ENCODE measurements at places on chromosomes 3 and 15. TPM values are rescaled to one million over a fixed set of nuclear protein-coding genes. Genes with fewer than 3 reads are reported as not detected.

- H3K27me3 ChIP-seq = peaks cover 2% of the 10 kb centered on the region
- no peak for DNase-seq
- no peaks in the 10 kb centered on the region for H3K36me3 ChIP-seq
- no peak overlapping the region for H3K4me3 ChIP-seq
Measured at GRCh38 chr15:41605566-41605965, 46.6 kb downstream of the TYRO3 start.

- H3K27ac ChIP-seq = no peak overlapping the region
- no peaks in the 10 kb centered on the region for H3K4me1 ChIP-seq
- peaks cover 18% of the 10 kb centered on the region for H3K36me3 ChIP-seq
- DNase-seq = no peak
- no peak overlapping the region for H3K4me3 ChIP-seq
Measured at GRCh38 chr15:73564255-73564654, 68.9 kb downstream of the NPTN start.

GRCh38 chr3:23944861-23945662 lies at the start of gene NR1D2:
Gene NR1D2 (plus strand): TSS chr3:23945286. CDS start chr3:23945579, 293 bp downstream.
- peak within 1 kb of the TSS; percentile 85 for H3K27ac ChIP-seq
- H3K36me3 ChIP-seq = peaks cover 1% of the 10 kb centered on the region
- peaks cover 4% of the 10 kb centered on the region for H3K27me3 ChIP-seq
- peaks cover 33% of the 10 kb centered on the region for H3K4me1 ChIP-seq

- H3K27me3 ChIP-seq = no peaks in the 10 kb centered on the region
- no peak for DNase-seq
- H3K36me3 ChIP-seq = no peaks in the 10 kb centered on the region
- H3K27ac ChIP-seq = no peak overlapping the region
- no peaks in the 10 kb centered on the region for H3K4me1 ChIP-seq
- no peak overlapping the region for H3K4me3 ChIP-seq
Measured at GRCh38 chr3:179848711-179849110, 188.0 kb downstream of the PEX5L start.

DNA sequence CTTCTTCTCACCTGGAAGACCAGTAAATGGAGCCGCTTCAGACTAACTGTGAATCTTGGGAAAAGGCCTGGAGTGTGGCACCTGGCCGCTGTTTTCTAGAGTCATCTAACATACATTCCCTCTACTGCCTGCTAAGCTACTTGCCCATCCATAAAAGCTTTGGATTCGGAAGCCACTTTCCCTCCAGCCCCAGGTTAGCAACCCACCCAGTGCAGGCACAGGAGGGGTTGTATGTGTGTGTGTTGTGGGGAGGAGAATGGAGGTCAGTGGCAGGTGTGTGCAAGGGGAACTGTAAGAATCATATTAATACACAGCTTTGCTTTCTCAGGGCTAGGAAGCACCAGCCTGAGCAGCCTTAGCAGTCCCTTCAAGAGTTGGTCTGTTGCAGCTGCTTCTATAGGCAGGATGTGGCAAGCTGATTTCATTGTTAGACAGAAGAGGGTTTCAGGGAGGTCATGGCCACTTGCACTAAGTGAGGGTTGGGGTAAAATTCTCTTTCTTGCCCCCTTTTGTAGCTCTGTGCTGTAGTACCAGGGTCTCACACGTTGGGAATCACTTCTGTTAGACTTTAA lies 8.9 kb downstream of the NSUN3 start:
- H3K4me1 ChIP-seq = peaks cover 68% of the 10 kb centered on the region
- peaks cover 51% of the 10 kb centered on the region for H3K36me3 ChIP-seq
- H3K4me3 ChIP-seq = no peak overlapping the region
- no peak overlapping the region for H3K27ac ChIP-seq
- no peaks in the 10 kb centered on the region for H3K27me3 ChIP-seq

- H3K36me3 ChIP-seq = no peaks in the 10 kb centered on the region
- no peak overlapping the region for H3K4me3 ChIP-seq
- H3K4me1 ChIP-seq = peaks cover 9% of the 10 kb centered on the region
- peak; percentile 66 for DNase-seq
- H3K27ac ChIP-seq = no peak overlapping the region
Measured at GRCh38 chr15:79007066-79007465, 62.2 kb upstream of the CTSH start.

DNA sequence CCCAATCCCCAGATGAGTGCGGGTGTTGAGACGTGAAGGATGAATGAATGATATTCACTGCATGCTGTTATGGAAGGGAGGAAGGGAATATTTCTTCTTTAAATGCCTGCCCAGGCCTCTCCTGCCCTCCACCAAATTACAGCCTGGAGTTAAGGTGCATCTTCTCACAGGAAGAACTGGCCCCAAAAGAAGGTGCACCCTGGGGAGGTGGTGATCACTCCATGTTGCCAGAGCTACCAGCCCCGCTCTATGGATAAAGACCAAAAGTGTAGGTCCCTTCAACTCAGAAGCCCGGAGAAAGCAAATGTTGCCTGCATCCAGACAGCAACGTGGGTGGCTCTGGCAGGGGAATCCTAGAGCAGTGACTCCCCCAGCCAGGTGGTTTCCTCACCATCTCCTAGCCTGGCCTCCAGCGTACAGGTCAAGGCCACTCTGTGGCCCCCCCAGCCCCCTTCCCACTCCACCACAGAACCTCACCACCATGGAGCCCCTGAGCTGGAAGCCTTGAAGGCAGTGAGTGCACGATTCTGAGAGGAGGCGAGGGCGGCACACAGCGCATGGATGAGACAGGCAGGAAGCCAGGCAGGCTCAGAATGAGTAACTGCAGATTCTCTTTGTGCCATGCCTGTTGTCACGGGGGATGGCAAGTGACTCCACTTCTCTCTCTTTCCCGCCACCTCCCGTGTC lies 3.5 kb upstream of the VIPR1 start:
- H3K4me3 ChIP-seq = no peak overlapping the region
- peaks cover 16% of the 10 kb centered on the region for H3K27me3 ChIP-seq
- H3K36me3 ChIP-seq = no peaks in the 10 kb centered on the region
- DNase-seq = peak; percentile 32
- H3K27ac ChIP-seq = no peak overlapping the region

DNA sequence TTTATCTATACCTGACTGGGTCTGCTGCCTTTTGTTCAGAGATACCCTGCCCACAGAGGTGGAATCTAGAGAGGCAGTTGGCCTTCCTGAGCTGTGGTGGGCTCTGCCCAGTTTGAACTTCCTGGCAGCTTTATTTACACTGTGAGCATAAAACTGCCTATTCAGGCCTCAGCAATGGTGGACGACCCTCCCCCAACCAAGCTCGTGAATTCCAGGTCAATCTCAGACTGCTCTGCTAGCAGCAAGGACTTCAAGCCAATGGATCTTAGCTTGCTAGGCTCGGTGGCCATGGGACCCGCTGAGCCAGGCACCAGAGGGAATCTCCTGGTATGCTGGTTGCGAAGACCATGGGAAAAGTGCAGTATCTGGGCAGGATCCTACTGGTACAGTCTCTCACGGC lies 270.2 kb downstream of the CADM2 start:
- no peaks in the 10 kb centered on the region for H3K4me1 ChIP-seq
- H3K36me3 ChIP-seq = no peaks in the 10 kb centered on the region
- H3K27ac ChIP-seq = no peak overlapping the region
- H3K4me3 ChIP-seq = no peak overlapping the region
- no peak for DNase-seq

DNA sequence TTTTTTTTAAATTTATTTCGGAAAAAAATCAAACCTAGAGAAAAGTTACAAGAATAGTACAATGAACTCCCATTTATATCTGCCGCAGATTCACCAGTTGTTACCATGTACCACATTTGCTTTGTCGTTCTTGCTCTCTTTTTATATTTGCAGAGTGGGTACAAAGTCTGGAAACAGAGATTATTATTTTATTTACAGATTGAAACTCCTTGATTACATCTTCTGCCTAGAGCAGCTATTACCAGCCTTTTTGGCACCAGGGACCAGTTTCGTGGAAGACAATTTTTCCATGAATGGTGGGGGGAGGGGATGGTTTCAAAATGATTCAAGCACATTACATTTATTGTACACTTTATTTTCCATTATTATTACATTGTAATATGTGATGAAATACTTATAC lies 8.3 kb downstream of the MEF2A start:
- no peaks in the 10 kb centered on the region for H3K36me3 ChIP-seq
- no peak for DNase-seq
- H3K27me3 ChIP-seq = no peaks in the 10 kb centered on the region
- H3K27ac ChIP-seq = no peak overlapping the region

The AKAP13 gene
- 79.4 TPM for total RNA-seq

The MFGE8 gene
- 31.6 TPM for total RNA-seq

The IL12A gene
- total RNA-seq = not detected

The ALCAM gene
- 18.7 TPM for total RNA-seq
